ENCODE measurements at places on chromosomes 5 and 9. TPM values are rescaled to one million over a fixed set of nuclear protein-coding genes. Genes with fewer than 3 reads are reported as not detected.

DNA sequence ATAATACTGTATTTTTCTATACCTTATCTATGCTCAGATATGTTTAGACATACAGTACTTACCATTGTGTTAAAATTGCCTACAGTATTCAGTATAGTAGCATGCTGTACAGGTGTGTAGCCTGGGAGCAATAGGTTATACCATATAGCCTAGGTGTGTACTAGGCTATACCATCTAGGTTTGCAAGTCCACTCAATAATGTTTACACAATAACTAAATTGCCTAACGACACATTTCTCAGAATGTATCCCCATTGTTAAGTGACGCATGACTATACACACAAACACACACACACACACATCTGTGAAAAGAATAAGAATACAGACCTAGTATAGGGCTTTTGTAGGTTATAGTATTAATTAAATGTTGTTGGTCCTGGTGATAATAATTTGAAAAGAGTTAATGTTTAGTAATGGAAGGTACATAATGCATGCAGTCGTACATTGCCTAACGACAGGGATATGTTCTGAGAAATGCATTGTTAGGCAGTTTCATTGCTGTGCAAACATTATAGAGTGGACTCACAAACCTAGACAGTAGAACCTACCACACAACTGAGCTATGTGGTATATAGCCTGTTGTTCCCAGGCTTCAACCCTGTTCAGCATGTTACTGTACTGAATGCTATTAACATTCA, 13.6 kb downstream of the TDRD7 start:
- DNase-seq, result no peak

GRCh38 chr5:141077826-141078225, 16.6 kb upstream of the PCDHB2 start:
- DNase-seq, result no peak

Gene GFPT2
- 136 TPM for total RNA-seq

DNA sequence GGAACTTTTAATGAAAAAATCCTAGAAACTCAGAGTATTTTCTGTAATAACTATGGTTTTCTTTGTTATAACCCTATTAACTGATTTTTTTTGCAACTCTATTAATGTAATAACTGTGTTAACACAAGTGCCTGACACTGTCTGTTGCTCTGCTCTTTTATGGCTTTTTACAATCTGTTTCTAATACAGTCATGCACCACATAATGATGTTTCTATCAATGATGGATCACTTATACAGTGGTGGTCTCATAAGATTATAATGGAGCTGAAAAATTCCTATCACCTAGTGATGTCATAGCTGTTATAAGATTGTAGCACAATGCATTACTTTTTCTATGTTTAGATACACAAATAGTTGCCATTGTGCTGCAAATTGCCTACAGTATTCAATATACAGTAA, 123.1 kb upstream of the SV2C start:
- no peak for DNase-seq

GRCh38 chr9:20945269-20945668, 86.2 kb downstream of the HACD4 start:
- no peak for DNase-seq

GRCh38 chr5:40797273-40798011, 732 bp downstream of the PRKAA1 start:
- peak; percentile 73 for DNase-seq

- DNase-seq, result no peak
Measured at GRCh38 chr5:78565395-78565794, 83.2 kb downstream of the LHFPL2 start.

Gene TRIM7
- 1.4 TPM for total RNA-seq

DNA sequence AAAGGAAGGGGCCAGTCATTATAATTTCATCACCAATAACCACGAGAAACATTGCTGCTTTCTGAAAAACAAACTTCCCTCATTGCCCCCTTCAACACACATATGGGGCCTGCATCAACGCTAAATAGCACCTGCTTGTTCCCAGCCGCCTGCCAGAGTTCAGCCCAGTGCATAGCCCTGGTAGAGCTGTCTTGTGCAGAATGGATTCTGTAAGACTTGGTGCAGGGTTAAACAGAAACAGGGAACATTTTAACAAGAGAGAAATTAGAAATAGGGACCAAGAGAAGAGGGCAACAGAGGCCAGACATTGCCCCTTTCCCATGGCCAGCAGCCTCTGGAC, 56.7 kb downstream of the UBE2QL1 start:
- DNase-seq, result no peak

Gene OLFM1
- 31.8 TPM for total RNA-seq

GRCh38 chr5:113242481-113243348, 192.1 kb downstream of the TSSK1B start:
- no peak for DNase-seq

- DNase-seq, result no peak
Measured at GRCh38 chr9:14180960-14181537, 132.9 kb downstream of the NFIB start.

DNA sequence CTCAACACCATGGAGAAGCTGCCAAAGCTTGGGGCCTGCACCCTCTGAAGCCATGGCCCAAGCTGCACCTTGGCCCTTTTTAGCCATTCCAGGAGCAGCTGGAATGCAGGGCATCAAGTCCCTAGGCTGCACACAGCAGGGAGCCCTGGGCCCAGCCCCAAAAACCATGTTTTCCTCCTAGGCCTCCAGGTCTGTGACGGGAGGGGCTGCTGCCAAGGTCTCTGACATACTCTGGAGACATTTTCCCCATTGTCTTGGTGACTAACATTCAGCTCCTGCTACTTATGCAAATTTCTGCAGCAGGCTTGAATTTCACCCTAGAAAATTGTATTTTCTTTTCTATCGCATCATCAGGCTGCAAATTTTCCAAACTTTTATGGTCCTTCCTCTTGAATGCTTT, 64.6 kb downstream of the ELOVL7 start:
- DNase-seq, result peak; percentile 73

Gene CTXN3
- total RNA-seq, result not detected

GRCh38 chr5:119274767-119275130, 81.1 kb upstream of the TNFAIP8 start:
- DNase-seq, result no peak

- DNase-seq, result no peak
Measured at GRCh38 chr5:73851471-73852181, 225.6 kb downstream of the ARHGEF28 start.
